Effector memory CD4-positive, alpha-beta T cell (primary cell): ENCODE measurements at places on chromosomes 4 and X.

DNA sequence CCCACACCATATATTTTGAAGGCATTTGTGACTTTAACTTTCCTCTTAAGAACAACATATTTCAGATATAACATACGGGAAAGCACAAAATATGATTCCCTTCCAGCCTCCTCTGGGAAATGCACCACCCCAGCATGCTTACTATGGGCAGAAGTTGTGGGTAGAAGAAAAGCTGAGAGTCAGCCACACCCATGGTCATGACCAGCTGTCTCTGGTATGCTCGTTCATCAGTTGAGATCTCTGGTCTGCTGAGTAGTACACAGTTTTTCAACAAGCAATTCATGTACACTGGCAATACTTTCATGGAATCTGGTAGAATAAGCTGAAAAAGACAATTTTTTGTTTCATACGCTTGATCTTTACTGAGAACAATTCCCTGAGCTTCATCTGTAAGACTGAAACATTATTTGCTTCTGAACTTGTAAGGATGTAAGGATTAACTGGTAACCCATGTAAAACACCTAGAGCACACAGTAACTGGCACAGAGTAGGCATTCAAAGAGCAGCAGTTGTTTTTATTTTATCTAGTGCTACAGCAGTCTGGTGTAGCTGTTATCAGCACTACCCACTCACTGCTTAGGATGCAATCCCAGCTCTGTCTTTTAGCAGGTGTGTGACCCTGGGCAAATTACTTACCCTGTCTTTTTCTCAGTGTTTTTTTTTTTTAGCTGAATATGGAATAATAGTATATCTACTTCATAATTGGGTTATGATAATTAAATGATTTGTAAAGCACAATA lies 47.6 kb downstream of the METTL14 start:
- no peak for DNase-seq

- no peak for DNase-seq
Measured at GRCh38 chrX:56784666-56785065, 55.6 kb downstream of the NBDY start.

GRCh38 chrX:14702145-14702544 lies 170.7 kb downstream of the FANCB start:
- DNase-seq = no peak

DNA sequence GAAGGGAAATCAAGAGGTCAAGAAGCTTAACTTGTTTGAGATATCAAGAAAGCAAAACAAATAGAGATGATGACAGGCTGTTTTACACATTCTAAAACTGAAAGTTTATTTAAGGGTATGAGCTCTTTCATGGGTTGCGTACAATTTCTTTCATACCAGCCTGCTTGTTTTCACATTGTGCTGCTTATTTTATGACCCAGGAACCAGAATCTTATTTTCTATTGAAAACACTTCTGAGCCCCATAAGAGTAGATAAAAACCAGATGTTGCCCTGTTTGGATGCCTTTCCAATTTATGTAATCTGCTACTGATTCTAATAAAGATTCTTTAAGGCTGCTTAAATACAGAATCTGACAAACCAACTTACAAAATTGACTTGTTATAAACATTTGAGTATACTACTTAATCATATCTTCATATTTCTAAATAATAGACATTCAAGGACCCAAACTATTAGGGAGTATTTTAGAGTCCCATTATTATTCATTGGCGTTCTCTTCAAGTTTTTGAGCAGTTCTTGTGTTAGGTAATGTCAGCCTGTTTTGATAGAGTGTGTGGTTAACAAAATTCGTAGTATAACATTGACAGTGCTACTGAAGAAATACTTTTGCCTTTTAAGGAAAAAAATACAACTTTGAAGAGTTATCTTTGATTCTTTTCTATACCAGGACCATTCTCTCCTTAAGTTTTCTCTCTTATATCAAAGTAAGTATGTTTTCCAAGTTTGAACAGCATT lies 74.4 kb downstream of the PDLIM5 start:
- DNase-seq = no peak

DNA sequence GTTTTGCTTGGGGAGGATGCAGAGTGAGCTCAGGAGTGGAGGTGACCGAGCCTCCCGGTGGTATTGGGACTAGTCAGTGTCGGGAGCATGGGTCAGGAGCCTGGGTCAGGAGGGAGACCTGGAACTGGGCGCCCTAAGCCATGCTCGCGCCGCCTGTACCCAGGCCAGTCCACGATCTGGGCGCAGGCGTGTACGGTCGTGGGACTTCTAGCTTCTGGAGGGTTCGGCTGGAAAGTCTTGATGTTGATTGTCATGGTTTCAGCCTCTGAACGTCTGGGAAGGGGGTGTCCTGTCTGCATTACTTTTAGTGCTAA lies 244 bp downstream of the EIF2S3 start:
- DNase-seq = no peak

DNA sequence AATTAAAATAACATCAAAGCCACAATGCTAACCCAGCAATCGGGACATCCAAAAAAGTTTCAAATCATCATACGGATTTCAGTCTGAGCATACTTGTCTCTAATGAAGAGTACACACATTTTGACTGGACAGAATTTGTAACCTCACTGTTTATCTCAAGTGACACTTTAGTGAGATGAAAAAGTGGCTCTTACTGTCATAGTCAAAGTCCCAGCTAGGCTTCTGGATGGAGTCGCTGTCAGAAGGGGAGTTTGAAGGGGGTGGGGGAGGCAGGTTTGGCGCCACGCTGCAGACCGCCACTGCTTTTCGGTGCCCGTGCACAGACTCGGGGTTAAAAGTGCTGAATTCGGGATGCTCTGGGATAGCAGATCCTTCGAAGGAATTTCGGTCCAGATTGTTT lies 41.0 kb upstream of the MTNR1A start:
- DNase-seq = no peak

- no peak for DNase-seq
Measured at GRCh38 chrX:136907621-136908020, 27.1 kb upstream of the RBMX start.

- no peak for DNase-seq
Measured at GRCh38 chr4:142405695-142406498, 440.2 kb downstream of the INPP4B start.

DNA sequence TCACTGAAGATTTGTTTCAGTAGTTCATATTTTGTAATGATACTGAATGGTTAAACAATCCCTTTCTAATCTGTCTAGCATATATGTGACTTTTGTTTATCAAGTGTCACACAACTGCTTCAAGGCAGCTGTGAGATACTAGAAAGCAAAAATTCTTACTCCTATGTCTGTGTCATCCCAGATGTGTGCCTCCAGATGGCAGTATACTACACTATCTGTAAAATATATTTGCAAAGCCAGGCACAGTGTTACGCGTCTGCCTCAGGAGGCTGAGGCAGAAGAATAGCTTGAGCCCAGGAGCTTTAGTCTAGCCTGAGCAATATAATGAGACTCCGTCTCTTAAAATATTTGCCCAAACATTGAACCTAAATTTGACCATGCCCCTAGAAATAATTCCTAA lies 4.0 kb downstream of the NUDT10 start:
- no peak for DNase-seq

- no peak for DNase-seq
Measured at GRCh38 chr4:170716868-170717267, 627.1 kb upstream of the AADAT start.
